ENCODE measurements at places on chromosomes 1 and 21.

GRCh38 chr1:41855713-41856112, 63.0 kb downstream of the HIVEP3 start:
- DNase-seq, result no peak

- DNase-seq, result no peak
Measured at GRCh38 chr21:31915566-31915965, 42.7 kb downstream of the HUNK start.

- peak; percentile 70 for DNase-seq
Measured at GRCh38 chr1:164786980-164787833, 228.2 kb downstream of the PBX1 start.

DNA sequence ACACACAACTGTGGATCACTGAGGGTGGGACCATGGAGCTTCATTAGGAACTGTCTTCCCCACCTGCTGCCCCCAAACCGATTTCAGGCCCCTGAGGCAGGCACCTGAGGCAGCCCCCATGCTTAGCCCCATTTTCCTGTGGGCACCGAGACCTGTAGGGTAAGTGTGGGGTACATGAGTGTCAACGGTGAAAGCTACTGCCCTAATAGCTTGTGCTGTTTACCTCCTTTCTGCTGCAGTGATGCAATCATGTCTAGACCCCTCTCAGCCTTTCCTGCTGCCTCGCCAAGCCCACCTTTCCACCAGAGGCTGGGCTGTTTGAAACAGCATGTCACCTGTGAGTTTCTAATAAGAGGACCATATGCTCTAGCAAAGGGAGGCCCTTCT, 53.0 kb downstream of the NFASC start:
- DNase-seq, result no peak

GRCh38 chr21:45304476-45304830, 16.8 kb upstream of the POFUT2 start:
- DNase-seq, result no peak

DNA sequence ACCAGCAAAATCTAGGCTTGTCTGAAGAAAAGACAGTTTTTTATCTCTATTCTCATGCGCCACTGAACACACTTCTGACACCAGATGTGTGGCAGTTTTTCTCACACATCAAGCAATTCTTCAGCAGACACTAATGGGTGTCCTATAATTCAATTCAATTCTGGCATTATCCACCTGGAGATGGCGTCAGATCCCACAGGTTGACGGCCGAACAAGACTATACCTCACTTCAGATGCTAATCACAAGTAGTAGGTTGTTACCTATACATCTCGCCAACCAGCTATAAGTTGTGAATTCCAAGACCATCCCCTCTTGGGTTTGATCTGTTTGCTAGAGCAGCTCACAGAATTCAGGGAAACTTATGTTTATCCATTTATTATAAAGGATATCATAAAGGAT, 89.9 kb upstream of the ARTN start:
- no peak for DNase-seq

DNA sequence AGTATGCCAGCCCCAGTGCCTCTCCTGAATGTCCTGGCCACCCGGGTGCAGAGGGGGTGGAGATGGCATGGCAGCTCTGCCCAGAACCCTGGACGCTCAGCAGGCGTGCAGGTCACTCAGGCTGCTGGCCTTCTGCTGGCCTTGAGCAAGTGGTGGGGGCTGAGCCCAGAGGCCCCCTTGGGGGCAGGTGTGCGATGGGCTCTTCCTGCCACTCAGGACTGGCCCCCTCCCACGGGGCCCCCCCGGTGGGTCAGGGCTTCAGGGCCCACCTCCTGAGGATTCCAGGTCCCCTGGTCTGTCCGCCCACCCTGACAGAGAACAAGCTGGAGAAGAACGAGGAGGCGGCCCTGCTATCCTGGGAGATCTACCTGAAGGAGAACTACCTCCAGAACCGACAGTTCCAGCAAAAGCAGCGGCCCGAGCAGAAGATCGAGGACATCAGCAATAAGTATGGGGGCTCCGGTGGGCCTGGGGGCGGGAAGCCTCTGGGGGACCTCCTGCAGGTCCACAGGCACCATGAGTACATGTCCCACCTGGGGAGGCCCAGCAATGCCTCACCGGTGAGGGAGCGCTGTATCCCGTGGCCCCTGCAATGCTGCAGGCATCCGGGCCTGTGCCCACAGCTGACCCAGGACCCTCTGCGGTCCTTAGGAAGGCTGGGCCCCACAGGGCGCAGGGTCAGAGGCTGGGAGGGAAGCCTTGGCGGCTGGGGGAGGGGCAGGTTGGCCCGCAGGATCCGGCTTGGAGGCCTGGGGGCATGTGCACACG, 37.0 kb upstream of the LRRC3 start:
- DNase-seq, result no peak

DNA sequence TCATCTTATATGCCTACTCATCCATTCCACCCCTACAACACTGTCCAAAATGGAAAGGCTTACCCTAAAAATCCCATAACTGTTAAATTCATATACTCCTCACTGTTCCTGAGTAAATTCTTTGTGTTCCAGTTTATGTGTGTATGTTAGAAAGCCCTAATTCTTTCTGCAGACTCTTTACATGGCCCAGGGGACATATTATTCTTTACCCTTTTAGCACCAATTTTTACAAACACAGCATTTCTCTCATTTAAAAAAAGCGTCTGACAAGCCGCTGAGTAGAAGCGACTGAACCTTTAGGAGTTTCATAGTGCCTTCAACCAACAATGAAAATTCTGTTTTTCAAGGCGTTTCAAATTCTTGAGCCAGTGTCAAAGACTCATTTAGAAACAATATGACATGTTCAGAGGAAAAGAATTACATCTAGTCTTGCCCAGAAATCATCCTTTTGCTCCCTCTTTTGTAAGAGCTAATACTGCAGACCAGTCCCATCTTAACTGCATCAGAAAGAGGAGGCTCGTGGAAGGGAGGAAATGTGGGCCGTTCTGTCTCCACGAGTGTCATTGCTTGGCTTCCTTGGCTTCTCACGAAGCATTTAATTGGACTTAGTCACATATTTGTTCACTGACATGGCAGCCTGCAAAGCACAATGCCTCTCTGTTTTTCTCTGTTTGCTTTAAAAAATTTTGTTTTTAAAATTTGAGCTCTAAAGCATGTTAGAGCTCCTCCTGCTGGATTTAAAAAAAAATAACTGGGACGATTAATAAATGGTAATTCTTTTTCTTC, 21.3 kb upstream of the C1orf105 start:
- DNase-seq, result peak; percentile 26

DNA sequence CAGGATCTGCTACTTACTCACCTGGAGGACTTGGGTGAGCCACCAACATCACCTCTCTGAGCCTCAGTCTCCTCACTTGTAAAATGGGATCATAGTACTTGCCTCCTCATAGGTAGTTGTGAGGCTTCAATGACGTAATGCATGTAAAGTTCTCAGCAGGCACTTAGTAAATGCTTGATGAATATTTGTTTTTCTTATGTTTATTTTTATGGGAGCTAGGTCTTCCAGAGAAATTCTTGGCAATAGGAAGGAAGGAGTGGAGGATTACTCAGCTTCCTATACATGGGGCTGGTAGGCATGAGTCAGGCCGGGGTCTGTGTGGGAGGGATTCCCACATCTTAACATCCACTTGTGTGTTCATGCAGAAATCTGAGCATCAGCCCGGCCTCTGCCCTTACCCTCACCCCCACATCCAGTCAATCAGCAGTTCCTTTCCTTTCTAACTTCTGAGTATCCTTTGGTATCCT, 95.4 kb upstream of the USP24 start:
- no peak for DNase-seq

- DNase-seq, result no peak
Measured at GRCh38 chr1:31856140-31856539, 40.3 kb upstream of the SPOCD1 start.

DNA sequence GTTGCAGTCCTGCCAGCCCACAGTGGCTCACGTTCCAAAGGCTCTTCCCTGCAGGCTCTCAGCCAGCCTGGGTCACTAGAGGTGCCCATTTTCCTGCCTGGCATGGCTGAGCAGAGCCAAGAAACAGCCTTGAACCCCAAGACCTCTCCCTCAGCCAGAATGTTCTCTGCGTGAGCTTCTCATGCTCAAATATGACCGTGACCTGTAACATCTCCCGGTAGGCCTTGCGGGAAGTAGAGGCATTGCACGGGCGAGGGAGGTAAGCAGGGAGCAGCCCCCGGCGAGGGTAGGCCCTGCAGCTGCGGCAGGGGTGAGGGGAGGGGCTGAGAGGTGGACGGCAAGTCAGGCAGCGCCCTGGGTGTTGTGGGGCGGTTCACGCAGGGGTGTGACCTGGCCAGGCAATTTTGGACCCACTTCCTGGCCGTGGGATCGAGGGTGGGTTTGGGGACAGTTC, 20.0 kb downstream of the RRP1 start:
- no peak for DNase-seq

GRCh38 chr1:215987092-215987875, 420.2 kb downstream of the KCTD3 start:
- DNase-seq, result no peak

DNA sequence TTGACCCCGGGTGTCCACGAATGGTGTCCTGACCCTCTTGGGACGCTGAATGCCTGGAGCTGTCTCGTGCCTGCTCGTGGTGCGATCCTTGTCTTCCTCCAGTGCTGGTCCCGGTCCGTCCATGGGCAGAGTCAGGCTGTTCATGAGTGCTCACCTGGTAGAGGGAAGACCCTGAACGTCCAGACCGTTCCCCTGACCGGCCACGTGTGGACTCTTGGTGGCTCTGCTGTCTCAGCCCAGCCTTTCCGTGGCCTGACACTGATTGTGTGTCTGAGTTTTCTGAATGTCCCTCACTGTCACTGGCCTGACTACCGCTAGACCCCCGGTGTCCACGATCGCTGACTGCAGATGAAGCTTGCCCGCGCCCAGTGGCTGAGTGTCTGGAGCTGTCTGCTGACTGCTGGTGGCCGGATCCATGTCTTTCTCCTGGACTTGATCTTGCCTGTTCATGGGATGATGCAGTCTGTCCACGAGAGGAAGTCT, 11.7 kb downstream of the FLG start:
- DNase-seq, result no peak

GRCh38 chr1:155729031-155729898, 40.4 kb downstream of the DAP3 start:
- DNase-seq, result peak; percentile 76

DNA sequence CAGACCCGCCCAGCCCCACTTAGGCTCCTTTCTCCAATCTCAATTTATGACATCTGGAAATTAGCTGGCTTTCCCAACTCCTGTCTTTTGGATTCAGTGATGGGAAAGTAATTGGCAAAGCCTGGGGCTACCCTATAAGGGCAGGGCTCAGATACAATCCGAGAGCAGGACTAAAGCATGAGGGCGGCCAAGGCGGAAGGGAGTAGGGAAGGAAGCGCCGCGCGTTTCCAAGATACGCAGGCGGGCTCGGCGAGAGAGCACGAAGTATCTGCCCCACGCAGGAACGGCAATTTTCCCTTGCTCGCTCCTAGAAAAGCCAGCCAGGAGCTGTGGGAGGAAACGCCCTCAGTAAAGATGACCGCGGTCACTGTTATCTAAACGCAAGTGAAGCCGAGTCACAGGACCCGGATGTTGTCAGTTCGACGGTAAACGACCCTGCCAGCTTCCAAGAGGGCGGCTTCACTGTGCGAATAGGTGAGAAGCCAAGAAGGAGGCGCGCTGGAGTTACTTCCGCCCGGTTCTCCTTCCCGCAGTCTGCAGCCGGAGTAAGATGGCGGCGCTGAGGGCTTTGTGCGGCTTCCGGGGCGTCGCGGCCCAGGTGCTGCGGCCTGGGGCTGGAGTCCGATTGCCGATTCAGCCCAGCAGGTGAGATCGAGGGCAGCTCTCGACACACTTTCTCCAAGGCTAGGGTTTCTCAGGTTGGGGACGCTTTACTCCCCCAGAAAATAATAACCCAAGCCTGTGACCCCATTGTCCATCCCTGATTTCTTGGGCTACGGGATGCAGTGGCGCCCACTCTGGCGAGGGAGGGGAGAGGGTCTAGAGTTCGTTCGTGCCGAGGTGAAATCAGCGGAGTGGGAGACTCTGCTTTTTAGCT, at the start of gene NDUFS2:
Gene NDUFS2 (plus strand): TSS at position 532 of the 877 bp plus-strand sequence. CDS start 19 bp downstream, at position 551.
- DNase-seq, result peak; percentile 96

GRCh38 chr1:48808496-48808895, 31.8 kb upstream of the BEND5 start:
- DNase-seq, result no peak

DNA sequence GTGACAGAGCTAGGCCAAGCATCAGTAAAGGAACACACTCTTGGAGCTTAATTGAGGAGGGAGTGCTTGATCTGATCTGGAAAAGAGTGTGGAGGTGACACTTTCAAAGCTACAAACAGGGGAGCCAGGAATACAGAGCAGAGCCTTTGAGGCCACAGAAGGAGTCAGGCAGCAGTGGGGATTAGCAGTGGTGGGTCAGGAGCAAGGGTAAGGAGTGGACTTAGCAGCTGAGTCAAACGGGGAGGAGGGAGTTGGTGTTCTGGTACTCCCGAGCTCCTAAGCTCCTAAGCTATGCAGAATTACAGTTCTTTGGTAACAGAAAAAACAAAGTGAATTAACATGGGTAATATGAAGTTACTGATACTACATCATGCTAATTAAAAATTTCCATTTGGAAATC, 14.5 kb downstream of the RAB4A start:
- DNase-seq, result no peak

- no peak for DNase-seq
Measured at GRCh38 chr1:117205368-117205767, 5.4 kb downstream of the VTCN1 start.

GRCh38 chr1:43706598-43707189, 642 bp upstream of the ST3GAL3 start:
- DNase-seq, result no peak

DNA sequence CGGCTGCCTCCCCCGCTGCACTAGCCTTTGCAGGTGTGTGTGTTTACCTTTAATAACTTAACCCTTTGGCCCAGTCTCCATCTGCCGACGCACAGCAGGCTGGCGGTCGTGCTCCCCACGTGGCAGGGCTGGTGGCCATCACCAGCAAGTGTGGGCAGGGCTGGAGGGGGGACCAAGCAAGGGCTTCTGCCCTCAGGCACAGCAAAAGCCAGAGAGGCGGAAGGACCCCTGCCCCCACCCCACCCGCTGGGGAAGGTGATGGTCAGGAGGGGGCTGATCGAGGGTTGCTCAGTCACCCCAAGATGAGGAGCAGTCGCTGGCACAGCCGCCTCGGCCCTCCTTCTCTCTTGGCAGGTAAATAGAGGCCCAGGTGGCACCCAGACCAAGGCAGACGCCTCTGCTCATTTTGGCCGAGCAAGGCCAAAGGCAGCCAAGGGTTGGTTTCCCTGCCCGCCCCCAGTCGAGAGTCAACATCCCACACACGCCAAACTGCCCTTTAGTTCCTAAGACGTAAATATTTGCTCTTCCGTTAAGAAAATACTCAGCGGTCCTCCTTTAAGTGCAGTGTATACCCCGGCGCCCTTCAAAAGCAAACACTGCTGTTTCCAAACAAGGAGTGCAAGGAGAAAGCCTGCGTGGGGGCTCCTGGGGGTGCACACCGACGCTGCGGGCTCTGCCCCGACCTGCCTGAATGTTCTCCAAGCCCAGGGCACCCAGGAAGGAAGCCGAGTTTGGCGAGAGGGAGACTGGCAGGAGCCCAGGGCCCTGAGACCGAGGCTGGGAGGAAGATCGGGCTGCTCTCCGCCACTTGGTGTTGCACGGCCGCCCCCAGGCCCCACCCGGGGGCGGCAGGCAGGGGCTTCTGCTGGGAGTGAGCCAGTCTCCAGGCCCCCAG, 82.7 kb downstream of the SIK1 start:
- no peak for DNase-seq

All from tibial nerve (tissue), 4 donors.